Stimulated activated CD4-positive, alpha-beta T cell treated with anti-CD3 and anti-CD28 coated beads, Interleukin-1b, Interleukin-23, amount 100 ng/mL, for 24 hours (primary cell): ENCODE measurements at places on chromosomes 13 and 19.

GRCh38 chr19:16161840-16162239 is 11.5 kb downstream of the CIB3 start:
- DNase-seq, result no peak

DNA sequence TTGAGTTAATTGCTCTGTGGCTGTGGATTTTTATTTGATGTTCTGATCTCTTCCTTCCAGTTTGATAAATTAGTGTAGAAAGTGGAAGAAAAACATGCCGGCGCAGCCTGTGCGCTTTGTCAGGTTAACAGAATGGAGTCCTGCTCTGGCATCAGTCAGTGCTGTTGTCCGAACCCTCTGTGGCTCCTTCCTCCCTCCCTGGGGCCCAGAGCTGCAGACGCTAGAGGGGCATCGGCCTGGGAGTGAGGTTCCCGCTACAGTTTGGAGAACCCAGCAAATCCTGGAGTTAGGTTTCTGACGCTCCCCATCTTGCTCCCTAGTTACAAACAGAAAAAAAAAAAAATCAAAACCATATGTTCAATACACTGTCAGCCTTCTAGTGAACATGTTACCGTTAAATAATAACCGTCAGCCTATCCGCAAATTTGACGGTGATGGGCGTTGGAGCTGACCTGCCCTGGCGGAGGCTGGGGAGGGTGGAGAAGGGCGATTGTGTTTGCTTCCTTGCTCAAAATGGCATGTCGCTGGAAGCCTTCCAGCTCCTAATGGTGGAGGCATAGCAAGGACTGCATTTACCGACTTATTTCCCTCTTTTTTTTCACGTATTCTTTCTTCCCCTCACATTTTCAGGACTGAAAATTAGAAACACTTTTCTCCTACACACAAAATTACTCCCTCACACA is 13.6 kb downstream of the MBNL2 start:
- no peak for DNase-seq

- no peak for DNase-seq
Measured at GRCh38 chr13:71489041-71489440, 378.0 kb downstream of the DACH1 start.

DNA sequence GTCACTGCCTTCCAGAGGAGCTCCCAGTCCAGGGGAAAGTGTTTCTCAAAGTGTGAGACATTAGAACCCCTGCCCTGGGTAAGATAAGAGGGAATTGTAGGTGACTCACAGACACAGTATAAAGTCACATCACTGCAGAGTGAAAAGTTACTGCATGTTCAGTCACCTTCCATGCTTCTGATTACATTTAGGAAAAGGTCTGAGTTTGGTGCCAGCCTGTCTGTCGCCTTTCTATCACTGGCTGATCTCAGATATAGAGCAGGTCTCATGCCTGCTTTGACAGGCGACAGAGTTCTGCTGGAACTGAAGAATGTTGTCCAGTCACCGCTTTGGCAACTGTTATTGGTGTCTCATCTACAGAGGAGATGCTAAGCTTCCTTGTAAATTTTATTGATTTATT is 1078.6 kb downstream of the UQCRFS1 start:
- no peak for DNase-seq

DNA sequence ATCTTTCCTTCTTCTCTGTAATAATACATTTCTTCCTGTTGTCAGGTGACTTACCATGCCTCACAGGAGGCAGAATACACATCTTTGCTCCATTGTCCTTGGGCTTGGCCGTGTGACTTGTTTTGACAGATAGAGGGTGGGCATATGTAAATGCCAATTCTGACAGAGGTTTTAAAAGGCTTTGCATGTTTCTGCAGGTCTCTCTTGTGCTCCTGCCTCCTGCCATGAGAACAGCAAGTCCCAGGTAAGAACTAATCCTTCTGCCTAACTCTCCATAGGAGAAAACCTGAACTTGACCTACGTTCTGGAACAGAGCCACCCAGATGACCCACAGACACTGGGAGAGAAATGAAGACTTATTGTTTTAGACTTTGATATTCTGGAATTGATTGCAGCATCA is 88.7 kb upstream of the TNFSF11 start:
- no peak for DNase-seq

GRCh38 chr19:54191011-54191810 is at the start of gene TSEN34:
TSEN34 (plus strand) TSS chr19:54191308; CDS start chr19:54191365, 57 bp downstream.
- peak; percentile 85 for DNase-seq

DNA sequence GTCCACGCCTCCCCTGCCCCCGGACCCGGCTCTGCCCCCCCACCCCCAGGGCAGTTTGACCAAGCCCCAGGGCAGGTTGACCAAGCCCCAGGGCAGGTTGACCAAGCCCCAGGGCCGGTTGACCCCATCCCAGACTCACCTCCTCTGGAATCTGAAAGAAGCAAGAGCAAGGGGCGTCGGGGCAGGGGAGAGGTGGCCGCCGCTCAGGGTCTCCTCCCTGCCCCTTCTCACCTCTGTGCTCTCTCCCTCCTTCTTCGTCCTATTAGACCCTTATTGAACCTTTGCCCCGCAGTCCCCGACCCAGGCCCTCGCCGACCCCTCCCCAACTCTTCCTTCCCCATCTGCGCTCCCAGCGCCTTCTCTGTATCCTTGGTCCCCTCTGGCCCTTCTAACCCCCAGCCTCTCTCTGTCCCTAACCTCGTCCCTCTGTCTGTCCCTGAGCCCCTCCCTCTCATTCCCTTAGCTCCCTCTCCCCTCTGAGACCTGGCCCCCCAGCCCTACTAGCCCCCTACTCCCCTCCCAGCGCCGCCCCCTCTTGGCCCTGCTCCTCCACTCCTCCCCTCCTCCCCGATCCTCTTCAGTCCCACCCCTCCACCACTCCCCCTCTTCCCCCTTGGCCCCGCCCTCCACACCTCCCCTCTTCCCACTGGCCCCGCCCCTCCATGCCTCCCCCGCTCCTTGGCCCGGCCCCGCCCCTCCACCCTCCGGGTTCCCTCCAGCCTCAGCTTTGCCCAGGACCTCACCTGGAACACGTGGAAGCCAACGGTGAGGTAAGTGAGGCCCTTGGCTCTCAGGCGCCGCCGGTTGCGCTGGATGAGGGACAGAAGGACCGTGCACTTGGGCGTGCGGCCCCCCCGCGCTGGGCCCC is 7.6 kb downstream of the CAPN12 start:
- DNase-seq, result peak; percentile 70

GRCh38 chr19:5080030-5080654 is 111.2 kb downstream of the KDM4B start:
- DNase-seq, result no peak

- DNase-seq, result no peak
Measured at GRCh38 chr19:11268783-11269267, 6.5 kb upstream of the DOCK6 start.

- DNase-seq, result no peak
Measured at GRCh38 chr13:100323937-100324336, 235.0 kb downstream of the PCCA start.

DNA sequence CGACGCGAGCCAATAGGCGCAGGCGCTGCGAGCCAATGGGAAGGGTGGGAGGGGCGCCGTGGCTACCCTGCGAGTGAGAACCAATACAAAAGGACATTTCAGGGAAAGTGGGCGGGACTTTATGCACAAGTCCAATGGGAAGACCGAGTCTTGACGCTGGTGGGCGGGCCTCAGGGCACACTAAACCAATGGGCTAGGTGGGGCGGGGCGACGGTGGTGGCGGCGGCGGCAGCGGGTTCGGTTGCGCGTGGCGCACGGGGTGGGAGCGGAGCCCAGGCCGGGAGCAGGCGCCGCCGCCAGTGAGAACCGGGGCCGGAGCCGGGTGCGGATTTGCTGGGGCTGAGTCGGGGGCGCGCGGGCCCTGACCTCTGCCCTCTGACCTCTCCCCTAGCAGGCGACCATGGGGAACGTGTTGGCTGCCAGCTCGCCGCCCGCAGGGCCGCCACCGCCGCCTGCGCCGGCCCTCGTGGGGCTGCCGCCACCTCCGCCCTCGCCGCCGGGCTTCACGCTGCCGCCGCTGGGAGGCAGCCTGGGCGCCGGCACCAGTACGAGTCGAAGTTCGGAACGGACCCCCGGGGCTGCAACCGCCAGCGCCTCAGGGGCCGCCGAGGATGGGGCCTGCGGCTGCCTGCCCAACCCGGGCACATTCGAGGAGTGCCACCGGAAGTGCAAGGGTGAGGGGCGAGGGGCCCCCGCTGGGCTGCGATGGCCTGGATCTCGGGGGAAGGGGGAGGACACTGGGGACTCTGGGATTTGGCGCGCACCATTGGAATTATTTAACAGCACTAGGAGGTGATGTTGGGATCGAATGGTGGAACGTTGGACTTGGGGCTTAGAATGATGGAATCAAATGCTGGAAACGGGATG is at the start of gene TOMM40:
TOMM40 (plus strand) TSS at position 239 of the 867 bp plus-strand sequence; CDS start at position 401, 162 bp downstream.
- DNase-seq, result peak; percentile 100

- DNase-seq, result no peak
Measured at GRCh38 chr19:4369109-4369887, 25.9 kb downstream of the MPND start.

DNA sequence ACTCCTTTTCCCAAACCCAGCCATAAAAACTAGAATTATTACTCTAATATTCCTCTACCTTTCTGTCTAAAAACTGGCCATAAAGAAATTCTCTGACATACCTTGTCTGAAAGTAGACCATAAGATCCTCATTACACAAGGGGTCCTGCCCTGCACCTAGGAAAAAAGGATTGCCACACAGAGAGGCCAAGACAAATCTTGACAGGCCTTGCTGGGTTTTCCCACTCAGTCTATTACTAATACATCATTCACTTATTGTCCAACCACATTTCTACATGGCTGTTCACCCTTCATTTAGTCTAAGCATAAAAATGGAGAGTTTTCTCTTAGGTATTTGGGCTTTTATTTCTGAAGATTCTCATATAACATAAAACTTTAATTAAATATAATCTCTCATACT is 319.8 kb downstream of the PCDH20 start:
- DNase-seq, result no peak

GRCh38 chr13:33971562-33971819 is 153.5 kb downstream of the RFC3 start:
- DNase-seq, result no peak

- DNase-seq, result no peak
Measured at GRCh38 chr13:23749288-23749873, 139.8 kb downstream of the MIPEP start.

- DNase-seq, result peak; percentile 45
Measured at GRCh38 chr19:34217952-34218817, 36.2 kb upstream of the GARRE1 start.

DNA sequence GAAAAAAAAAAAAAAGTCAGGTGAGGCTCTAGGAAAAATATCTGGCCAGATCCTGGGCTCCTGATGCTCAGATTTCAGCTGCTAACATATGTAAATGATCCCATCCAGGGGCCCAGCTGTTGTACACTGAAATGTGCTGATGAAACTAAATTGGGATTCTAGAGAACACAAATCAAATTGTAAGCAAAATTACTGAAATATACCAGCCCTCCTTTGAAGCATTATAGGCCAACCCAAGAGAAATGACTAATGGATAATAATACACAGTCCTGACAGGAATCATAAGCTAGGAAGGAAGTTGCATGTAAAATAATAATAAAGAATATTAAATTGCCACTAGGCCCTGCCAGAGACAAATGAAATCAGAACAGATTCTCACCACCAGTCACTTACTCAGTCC is 17.8 kb downstream of the KCTD12 start:
- DNase-seq, result no peak

DNA sequence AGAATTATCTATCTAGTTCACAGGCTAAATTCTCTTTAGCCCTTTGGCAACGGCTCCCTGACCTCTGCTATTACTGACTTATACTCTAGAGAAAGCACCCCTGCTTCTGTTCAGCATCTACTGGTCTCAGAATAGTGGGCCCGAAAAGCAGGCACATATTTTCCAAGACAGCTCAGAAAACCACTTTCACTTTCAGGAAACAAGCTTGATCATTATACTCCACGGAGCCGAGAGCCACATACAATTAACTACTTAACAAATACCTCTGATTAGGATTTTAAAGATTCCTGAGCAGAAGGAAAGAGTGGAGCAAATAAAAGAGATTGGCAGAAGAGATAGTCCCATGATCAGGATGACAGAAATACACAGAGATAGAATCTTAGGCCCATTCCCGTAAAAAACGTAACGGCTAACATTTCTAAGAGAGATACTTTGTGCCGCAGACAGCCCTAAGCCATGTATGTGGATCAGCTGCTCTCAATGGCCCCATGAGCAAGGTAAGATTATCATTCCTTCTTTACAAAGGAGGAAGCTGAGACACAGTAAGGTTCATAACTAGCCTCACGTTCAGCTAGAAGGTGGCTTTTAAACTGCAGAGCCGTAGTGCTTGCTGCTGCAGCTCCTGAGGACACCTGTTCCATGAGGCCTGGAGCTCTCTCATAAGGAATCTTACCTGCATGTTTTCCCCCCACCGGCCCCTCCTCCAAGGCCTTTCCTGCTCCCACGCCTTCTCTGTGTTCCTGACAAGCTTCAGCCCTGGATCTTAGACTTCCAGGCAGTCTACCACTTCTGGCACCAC is 227.2 kb downstream of the FOXO1 start:
- DNase-seq, result no peak

DNA sequence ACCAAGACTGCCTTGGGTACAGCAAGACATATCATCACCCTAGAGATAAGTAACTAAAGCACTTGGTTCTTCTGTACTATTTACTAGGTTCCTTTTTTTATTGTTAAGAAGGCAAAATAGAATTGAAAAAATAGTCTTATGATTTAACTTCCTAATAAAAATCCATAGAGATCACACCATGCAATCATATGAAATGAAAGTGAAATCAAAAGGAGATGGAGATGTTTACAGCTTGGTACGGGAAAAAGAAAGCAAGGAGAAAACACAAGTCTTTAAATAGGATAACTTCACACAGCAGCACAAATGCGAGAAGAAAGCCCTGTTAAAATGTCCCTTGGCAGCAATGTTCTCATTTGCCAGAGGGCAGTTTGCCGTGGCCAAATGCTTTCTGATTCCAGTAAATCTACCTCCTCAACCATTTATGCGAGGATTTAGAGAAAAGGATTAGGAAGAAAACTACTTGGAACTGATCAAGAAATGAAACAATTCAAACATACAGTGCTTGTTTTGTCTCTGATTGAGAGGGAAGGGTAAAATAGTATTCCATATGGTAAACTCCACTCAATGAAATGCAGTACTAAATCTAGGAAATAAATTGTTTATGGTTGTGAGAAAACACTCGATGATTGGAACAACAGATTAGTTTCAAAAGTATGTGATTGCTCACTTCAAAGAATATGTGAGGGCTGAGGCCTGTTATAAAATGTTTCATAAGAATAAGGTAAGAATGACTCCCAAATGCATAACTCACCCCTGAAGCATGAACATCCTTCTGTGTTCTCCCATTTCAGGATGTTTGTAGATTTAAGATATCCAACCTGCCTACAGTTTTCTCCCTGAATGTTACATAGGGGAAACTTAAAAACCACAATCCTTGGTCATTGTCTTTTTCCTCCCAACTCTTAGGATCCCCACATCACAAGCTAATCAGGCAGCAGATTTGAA is 487.8 kb downstream of the DACH1 start:
- no peak for DNase-seq
